K562 (cell line): ENCODE measurements at places on chromosomes 16 and 17. TPM values are rescaled to one million over a fixed set of nuclear protein-coding genes. Genes with fewer than 3 reads are reported as not detected.

DNA sequence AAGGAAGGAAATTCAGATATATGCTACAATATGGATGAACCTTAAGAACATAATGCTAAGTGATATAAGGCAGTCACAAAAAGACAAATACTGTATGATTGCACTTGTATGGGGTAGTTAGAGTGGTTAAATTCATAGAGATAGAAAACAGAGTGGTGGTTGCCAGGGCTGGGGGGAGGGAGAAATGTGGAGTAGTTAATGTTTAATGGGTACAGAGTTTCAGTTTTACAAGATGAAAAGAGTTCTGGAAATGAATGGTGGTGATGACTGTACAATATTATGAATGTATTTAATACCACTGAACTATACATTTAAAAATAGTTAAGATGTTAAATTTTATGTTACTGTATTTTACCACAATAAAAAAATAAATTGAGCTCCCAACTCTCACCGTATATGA lies 157.9 kb downstream of the TOX3 start:
- H3K4me3 ChIP-seq: no peak overlapping the region
- no peak for DNase-seq
- H3K36me3 ChIP-seq: no peaks in the 10 kb centered on the region
- H3K27ac ChIP-seq: no peak overlapping the region
- no peaks in the 10 kb centered on the region for H3K4me1 ChIP-seq

DNA sequence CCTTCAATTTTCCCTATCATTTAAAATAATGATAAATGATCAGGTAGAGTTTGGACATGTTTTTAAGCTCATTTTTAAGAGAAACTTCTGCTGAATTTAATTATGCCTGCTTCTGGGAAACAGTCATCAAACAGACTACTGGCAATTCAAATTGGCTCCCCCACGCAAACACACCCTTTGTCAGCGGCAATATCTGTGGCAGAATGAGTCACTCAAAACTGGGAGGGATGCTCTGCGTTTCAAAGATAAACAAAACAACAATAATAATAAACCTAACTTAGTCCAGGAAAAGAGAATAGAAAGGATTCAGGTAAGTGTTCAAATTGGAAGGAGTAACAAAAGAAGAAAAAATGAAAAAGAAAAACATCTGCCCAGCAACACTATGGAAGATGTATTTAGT lies 108.1 kb upstream of the ERCC4 start:
- H3K36me3 ChIP-seq: no peaks in the 10 kb centered on the region
- peaks cover 10% of the 10 kb centered on the region for H3K27me3 ChIP-seq
- no peaks in the 10 kb centered on the region for H3K4me1 ChIP-seq
- H3K27ac ChIP-seq: no peak overlapping the region

- no peaks in the 10 kb centered on the region for H3K27me3 ChIP-seq
- H3K36me3 ChIP-seq: peaks cover 14% of the 10 kb centered on the region
- no peak for DNase-seq
- H3K4me3 ChIP-seq: no peak overlapping the region
- no peak overlapping the region for H3K27ac ChIP-seq
Observed at GRCh38 chr16:67663151-67663876, 2.6 kb downstream of the PARD6A start.

- DNase-seq: no peak
- no peaks in the 10 kb centered on the region for H3K36me3 ChIP-seq
- H3K4me1 ChIP-seq: peaks cover 3% of the 10 kb centered on the region; the same call in 1 of the 2 replicates
- no peak overlapping the region for H3K27ac ChIP-seq
- H3K4me3 ChIP-seq: no peak overlapping the region
Observed at GRCh38 chr16:50585331-50585776, 37.2 kb downstream of the NKD1 start.

- no peaks in the 10 kb centered on the region for H3K4me1 ChIP-seq
- H3K27ac ChIP-seq: no peak overlapping the region
- no peak overlapping the region for H3K4me3 ChIP-seq
Observed at GRCh38 chr17:19677736-19678379, 29.3 kb downstream of the ALDH3A2 start.

DNA sequence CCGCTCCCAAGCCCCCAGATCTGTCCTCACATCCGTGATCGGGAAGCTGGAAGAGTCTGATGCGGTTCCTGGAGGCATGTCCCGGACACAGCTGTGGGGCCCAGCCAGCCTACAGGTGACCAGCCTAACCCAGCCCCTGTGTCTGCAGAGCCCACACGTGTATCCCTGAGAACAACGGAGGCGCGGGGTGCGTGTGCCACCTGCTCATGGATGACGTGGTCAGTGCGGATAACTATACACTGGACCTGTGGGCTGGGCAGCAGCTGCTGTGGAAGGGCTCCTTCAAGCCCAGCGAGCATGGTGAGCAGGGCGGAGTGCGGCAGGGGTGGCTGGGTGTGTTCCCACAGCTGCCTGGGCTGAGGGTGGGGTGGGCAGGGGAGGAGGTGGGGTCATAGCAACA lies 30.9 kb downstream of the IL4R start:
- no peak for DNase-seq
- no peaks in the 10 kb centered on the region for H3K36me3 ChIP-seq
- no peaks in the 10 kb centered on the region for H3K4me1 ChIP-seq
- no peak overlapping the region for H3K4me3 ChIP-seq
- no peak overlapping the region for H3K27ac ChIP-seq

DNA sequence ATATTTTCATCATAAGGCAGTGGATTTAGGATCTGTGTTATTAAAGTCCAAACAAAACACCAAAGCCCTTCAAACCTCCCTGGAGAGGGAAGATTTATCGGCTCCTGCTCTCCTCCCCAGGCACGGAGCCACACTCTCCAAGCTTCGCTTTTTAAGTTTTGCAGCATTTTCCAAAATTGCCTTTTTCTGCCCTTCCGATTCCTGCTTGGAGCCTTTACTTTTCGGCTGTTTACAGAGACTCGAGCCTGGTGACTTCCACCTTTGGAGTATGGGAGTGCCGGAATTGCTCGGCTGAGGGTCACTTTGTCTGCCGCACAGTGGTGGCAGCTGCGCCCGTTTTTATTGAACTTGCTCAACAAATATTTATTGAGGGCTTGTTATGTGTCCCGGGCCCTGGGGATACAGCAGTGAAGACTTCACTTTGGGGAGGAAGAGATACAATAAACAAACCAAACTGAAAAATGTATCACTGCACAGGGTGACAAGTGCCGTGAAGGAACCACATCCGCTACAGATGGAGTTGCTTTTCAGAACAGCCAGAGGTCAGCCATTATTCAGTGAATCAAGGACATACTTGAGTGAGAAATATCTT lies 185.5 kb downstream of the NTN1 start:
- no peak overlapping the region for H3K4me3 ChIP-seq
- H3K27ac ChIP-seq: no peak overlapping the region
- H3K36me3 ChIP-seq: no peaks in the 10 kb centered on the region
- H3K27me3 ChIP-seq: peaks cover 13% of the 10 kb centered on the region; the same call in 1 of the 2 replicates

GRCh38 chr16:87791295-87792204 lies 25.8 kb upstream of the KLHDC4 start:
- H3K27me3 ChIP-seq: peaks cover 21% of the 10 kb centered on the region
- no peak for DNase-seq
- H3K4me3 ChIP-seq: no peak overlapping the region
- no peak overlapping the region for H3K27ac ChIP-seq
- H3K36me3 ChIP-seq: no peaks in the 10 kb centered on the region

- no peak overlapping the region for H3K4me3 ChIP-seq
- DNase-seq: no peak
- H3K27ac ChIP-seq: no peak overlapping the region
Observed at GRCh38 chr16:72317446-72317845, 145.5 kb upstream of the PMFBP1 start.

DNA sequence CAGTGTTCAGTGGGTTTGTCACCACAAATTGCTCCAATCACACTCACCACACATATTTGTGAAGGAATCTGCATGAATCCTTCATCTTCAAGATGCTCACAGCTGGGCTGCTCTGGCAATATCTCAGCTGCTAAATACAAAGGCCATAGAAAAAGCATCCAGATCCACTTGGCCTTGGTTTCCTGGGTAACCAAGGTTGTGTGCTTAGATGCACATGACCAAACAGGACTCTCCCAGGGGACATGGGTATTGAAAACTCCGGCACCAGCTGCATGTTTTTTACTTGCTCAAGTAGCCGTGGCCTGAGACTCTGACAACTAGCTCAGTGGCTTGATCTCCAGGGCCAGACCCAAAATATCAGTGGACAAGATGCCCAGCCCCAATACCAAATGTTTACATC lies 131.3 kb downstream of the CBLN1 start:
- H3K4me1 ChIP-seq: no peaks in the 10 kb centered on the region
- no peaks in the 10 kb centered on the region for H3K36me3 ChIP-seq

DNA sequence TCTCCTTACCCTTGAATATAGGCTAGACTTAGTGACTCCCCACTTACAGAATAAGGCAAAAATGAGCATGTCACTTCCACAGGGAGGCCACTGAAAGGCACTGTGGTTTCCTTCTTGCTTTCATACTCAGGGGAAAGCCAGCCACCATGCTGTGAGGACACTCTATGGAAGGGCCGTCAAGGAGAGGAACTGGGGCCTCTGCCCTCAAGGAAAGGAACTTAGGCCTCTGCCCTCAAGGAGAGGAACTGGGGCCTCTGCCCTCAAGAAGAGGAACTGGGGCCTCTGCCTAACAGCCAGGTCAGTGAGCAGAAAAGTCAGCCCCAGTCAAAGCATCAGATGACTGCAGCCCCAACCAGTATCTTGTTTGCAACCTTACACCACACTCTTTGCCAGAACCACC lies 30.1 kb downstream of the VPS35 start:
- no peak for DNase-seq
- H3K4me3 ChIP-seq: no peak overlapping the region
- peaks cover 46% of the 10 kb centered on the region; the same call in 2 of the 3 replicates for H3K36me3 ChIP-seq
- no peak overlapping the region for H3K27ac ChIP-seq

DNA sequence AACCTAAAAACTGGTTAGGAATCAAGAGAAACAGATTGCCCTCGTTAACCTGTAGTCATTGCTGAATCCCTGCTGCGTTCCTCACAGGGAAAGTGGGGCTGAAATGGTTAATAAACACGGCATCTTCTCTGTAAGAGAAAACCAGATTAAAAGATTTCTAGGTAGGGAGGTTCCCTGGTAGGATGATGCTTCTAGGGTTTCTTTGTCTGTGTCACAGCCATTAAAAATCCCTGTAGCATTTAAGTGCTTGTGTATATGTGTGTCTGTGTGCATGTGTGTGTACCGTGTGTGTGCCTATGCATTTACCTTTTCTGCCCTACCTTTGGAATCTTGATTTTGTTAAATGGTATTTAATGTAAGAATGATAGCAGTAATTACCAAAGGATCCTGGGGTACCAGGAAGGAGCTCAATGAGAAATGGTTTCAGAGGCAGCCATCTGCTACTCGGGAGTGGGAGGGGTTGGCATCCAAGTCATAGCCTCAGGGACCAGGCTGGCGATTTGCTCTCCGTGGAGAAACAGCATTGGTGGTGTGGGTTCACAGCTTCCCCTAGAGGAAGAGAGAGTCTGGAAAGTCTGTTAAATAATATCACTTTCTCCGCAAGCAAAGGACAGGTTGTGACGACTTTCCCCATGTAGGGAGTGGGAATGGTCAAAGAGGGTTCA lies 177.1 kb downstream of the HS3ST4 start:
- no peaks in the 10 kb centered on the region for H3K36me3 ChIP-seq
- H3K4me1 ChIP-seq: no peaks in the 10 kb centered on the region

- H3K27ac ChIP-seq: no peak overlapping the region
- H3K4me1 ChIP-seq: no peaks in the 10 kb centered on the region
- no peaks in the 10 kb centered on the region for H3K36me3 ChIP-seq
- no peak overlapping the region for H3K4me3 ChIP-seq
Observed at GRCh38 chr16:26175944-26176343, 484.2 kb downstream of the HS3ST4 start.

GRCh38 chr17:82848022-82848592 lies 8.3 kb upstream of the ZNF750 start:
- H3K27ac ChIP-seq: no peak overlapping the region
- H3K4me1 ChIP-seq: peaks cover 22% of the 10 kb centered on the region
- peaks cover 8% of the 10 kb centered on the region; the same call in 2 of the 3 replicates for H3K36me3 ChIP-seq
- DNase-seq: no peak

DNA sequence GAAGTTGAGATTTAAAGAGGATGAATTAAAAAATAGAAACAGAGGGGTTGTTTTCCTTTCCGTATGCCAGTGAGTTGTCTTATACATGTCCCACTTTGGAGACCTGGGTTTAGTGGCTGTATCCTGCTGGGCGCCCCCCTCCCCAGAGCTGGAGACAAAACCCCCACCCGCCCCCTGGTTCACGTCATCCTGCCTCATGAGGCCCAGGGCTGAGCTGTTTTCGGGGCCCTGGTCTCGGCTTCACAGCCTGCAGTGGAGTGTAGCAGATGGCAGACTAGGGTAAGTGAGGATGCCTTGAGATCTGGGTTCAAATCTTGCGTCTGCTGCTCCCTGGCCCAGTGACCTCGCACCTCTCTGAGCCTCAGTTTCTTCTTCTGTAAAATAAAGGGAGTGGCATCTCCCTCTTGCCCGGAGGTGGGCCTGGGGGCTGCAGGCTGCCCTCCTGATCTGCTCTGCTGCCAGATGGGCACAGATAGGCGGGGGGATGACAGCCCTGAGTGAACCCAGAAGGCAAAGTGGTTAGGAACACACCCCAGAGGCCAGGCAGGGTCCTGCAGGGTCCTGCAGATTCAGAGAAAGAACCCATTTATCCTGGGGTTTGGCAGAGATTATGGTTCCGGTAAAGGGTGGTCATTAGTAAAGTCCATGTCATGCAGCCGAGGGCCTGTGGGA lies 45.1 kb downstream of the SOCS3 start:
- no peak for DNase-seq
- no peaks in the 10 kb centered on the region for H3K36me3 ChIP-seq
- H3K4me3 ChIP-seq: no peak overlapping the region
- H3K27me3 ChIP-seq: no peaks in the 10 kb centered on the region

- DNase-seq: no peak
- H3K4me3 ChIP-seq: no peak overlapping the region
- no peaks in the 10 kb centered on the region for H3K4me1 ChIP-seq
- peaks cover 55% of the 10 kb centered on the region; the same call in 2 of the 3 replicates for H3K36me3 ChIP-seq
- H3K27me3 ChIP-seq: no peaks in the 10 kb centered on the region
- no peak overlapping the region for H3K27ac ChIP-seq
Observed at GRCh38 chr16:58011652-58012051, 10.4 kb downstream of the USB1 start.

DNA sequence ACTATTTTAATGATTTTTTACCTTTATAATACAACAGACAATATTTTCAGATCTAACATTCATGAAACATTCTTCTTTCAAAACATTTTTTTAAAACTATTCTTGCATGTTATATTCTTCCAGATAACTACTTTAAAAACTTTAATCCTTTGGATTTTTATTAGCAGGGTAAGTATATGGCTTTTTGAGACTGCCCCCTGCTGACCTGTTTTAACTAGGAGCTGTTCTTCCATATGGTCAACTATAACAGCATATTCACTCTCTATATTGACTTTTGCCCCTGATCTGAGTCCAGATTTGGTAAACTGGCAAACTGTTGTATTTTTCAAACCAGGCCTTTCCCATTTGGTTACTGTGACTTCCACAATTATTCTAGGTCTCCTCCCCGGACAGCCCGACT lies 16.5 kb downstream of the ZNF18 start:
- no peak overlapping the region for H3K4me3 ChIP-seq
- no peak overlapping the region for H3K27ac ChIP-seq
- H3K4me1 ChIP-seq: no peaks in the 10 kb centered on the region
- H3K27me3 ChIP-seq: no peaks in the 10 kb centered on the region

GRCh38 chr17:38544175-38544838 lies 61.4 kb downstream of the SRCIN1 start:
- H3K4me1 ChIP-seq: peaks cover 11% of the 10 kb centered on the region
- H3K27me3 ChIP-seq: peaks cover 74% of the 10 kb centered on the region
- no peak overlapping the region for H3K4me3 ChIP-seq
- no peak overlapping the region for H3K27ac ChIP-seq
- no peak for DNase-seq

Gene ATXN2L
- total RNA-seq: 233 and 280 TPM in 2 replicates

Gene NACA2
- not detected in 2 replicates for total RNA-seq

Gene TNFSF13
- 0.38 and 0.51 TPM in 2 replicates for total RNA-seq

Gene SLC12A3
- total RNA-seq: not detected in 2 replicates

Gene LRRC46
- total RNA-seq: 0.73 and 1.0 TPM in 2 replicates

Gene HS3ST6
- total RNA-seq: not detected in 2 replicates
